Fibroblast of gingiva (primary cell): ENCODE measurements at places on chromosomes 1 and 21.

DNA sequence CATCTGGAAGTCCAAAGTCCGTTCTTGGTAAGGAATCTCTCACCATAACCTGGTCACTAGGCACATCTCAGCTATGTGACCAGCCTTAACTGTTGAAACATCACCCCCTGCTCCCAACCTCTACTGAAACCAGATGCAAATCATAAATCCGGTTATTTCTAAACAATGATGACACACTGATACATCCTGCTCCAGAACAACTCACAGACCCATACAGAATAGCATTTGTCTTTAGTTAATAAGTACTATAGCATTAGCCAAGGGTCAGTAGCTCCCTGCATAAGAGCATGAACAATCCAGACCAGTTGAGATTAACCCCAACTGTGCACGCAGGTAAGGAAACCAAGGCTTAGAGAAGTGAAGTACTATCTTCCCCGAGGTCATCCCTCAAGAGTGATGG, 38.0 kb upstream of the KCTD3 start:
- DNase-seq, result no peak

DNA sequence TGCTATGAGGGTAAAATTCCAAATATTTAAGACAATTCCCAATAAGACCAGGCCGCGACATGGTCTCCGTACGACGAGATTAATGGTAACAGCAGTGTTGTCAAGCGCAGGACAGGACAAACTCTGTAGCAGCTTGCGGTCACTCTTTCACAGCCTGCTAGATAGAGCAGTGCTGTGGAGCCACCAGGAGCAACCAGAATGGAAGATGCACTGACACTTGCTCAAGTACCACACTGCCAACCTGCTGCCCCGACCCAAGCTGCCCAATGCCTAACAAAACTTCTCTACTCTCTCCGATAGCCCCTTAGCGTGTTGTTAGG, 636 bp downstream of the WARS2 start:
- no peak for DNase-seq

DNA sequence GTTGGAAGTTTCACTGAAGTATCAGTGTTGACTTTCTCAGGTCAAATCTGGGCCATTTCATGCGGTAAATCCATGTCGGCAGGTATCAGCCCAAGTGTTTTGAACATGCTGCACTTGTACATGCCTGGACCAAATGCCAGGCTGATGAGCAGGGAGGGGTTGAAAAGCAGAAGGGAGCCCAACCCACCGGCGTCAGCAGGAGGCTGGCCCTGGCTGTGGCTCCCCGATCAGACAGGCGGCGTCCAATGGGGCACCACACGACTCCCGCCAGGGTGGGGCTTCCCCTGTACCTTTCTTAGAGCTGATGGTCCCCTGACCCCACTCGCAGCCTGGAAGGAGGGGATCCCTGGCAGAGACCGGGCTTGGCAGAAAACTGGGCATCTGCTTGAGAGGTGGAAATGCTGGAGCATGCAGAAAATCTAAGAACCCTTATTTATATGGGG, 540.0 kb downstream of the KIF26B start:
- DNase-seq, result no peak

- no peak for DNase-seq
Observed at GRCh38 chr1:198662821-198663220, 24.0 kb downstream of the PTPRC start.

DNA sequence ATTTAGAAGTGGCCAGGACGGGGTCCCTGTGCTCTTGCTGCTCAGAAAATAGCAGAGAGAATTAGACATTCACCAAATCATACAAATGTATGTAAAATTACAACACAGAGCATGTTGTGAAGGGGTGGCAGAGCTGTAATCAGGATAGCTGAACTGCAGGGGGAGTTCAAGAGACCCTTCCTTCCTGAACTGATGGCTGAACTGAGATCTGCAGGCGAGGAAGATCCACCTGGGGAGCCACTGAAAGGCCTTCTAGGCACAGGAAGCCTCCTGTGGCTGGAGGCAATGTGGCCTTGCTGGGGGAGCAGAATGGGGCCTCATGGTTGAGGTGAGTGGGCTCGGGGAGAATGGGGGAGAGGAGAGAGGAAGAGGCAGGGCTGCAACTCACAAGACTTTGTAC, 216.5 kb downstream of the PRDM2 start:
- DNase-seq, result no peak
